ENCODE measurements at places on chromosomes 4 and X.

GRCh38 chr4:14837860-14838259 lies 164.4 kb upstream of the CPEB2 start:
- DNase-seq = no peak

DNA sequence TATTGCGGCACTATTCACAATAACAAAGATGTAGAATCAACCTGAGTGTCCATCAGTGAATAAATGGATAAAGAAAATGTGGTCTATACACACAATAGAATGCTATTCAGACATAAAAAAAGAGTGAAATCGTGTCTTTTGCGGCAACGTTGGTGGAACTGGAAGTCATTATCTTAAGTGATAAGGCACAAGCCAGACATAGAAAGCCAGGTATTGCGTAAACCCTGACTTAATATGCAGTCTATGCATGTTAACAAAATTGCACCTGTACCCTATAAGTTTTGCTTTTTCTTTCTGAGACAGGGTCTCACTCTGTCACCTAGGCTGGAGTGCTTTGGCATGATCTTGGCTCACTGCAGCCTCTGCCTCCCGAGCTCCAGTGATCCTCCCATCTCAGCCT lies 28.6 kb downstream of the KIAA0232 start:
- no peak for DNase-seq

DNA sequence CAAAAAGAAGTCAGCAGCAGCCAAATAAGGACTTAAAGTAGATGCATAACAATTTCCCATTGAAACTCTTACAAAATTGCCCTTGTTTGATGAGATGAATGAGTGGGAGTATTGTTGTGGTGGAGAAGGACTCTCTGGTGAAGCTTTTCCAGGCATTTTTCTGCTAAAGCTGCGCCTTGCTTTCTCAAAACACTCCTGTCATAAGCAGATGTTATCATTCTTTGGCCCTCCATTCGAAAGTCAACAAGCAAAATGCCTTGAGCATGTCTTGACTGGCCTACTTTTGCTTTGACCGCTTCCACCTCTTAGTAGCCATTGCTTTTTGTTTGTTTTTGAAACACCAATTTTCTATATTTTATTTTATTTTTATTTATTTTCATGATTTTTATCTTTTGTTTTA lies 340.9 kb upstream of the FGF13 start:
- no peak for DNase-seq

- DNase-seq = peak; percentile 33
Measured at GRCh38 chrX:44675362-44676024, 132.8 kb upstream of the FUNDC1 start.

DNA sequence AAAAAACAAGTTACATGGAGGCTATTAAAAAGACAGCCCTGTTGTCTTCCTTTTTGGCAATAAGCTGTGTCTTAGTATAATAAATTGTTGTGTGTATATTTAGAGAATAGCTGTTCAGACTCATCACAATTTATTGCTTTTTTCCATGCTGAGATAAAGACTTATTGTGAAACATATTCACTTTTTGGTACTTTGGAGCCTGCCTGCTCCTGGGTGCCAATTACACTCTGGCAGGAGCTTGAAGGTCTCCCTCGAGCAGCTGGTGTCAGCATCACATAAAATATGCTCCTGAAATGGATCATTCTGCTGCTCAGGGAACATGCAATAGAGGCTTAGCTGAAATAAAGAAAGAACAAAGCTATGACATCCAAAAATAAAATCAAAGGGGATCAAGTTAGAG lies 211.6 kb upstream of the DKK2 start:
- DNase-seq = no peak

DNA sequence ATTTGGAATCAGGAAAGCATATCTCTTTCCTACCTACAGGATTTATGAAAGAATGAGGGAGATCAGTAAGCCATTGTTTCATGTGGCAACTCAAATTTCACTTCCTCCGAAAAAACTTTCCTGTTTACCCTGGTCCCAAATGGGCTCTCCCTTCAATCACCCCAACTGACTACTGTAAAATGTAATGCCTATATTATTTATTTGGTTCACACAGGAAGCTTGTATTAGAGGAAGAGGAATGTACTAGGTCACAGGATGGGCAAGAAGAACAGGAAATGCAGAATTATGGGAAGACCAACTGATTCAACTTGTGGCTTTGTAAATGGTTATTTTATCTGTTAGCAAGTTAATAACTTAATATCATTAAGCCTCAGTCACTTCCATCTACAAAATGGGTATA lies 23.1 kb downstream of the COL4A6 start:
- no peak for DNase-seq

GRCh38 chr4:152279234-152279566 lies 256.7 kb downstream of the FBXW7 start:
- DNase-seq = no peak

DNA sequence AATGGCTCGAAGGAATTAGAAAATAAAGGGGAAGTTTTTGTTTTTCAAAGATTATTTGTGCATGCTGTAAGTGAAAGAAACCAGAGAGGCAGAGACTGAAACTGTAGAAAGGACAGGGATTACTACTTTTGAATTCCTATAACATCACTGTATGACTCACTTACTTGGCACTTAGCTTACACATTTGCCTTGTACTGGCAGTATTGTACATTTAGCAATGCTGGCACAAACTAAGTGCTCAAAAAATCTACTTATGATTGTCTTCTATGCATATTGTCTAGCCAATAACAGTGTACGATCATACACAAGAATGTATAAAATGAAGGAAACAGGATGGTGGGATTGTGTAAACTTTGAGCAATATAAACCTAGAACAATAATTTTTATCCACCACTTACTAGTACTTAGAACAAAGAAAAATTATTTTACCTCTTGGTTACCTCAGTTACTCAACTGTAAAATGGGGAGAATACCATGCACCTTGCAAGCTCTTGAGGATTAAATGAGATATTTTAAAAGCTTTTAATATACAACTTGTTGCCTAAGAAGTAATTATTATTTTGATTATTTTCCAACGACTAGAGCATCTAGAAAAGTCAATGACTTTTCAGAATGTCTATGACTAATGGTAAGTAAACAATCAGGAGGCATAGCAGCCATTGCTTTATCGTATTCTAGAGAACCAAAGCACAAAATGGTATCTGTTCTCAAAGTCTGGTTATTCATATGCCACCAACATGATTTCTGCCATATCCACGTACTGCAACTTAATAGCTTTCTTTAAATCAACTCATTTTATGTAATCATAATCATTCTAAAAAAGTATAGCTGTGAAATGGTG lies 4.7 kb downstream of the FAM120C start:
- no peak for DNase-seq

GRCh38 chrX:18017411-18017810 lies 156.3 kb upstream of the RAI2 start:
- DNase-seq = no peak

- DNase-seq = no peak
Measured at GRCh38 chrX:29397506-29397905, 810.3 kb downstream of the IL1RAPL1 start.

DNA sequence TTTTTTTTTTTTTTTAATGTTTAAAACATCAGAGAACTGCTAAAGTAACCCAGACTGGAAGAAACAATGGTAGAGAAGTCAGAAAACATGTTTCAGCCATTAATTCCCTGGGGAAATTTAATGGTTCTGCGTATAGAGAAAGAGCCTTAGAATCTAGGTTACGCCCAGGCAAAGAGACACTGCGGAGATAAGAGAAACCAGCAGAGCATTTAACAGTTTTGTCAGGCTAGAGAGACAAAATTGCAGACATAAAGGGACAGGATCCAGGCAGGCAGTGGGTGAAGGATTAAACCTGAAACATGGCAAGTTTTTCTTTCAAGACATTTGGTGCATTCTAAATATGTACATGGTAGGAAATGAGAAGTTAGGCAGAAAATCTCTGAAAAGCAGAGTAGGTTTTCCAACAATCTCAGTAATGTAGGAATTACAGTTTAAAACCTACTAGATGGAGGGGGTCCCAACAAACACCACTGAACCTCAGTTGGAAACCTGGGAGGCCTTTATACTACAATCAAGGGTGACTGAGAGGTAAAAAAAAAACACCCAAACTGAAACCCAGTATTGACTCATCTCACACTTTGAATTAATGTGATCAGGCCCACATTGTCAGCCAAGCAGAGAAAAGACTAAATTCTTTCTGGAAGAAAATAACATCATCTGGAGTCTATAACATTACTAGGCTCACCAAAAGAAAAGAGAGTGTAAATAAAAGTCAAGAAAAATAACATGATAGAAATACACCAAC lies 254.2 kb upstream of the NWD2 start:
- no peak for DNase-seq

DNA sequence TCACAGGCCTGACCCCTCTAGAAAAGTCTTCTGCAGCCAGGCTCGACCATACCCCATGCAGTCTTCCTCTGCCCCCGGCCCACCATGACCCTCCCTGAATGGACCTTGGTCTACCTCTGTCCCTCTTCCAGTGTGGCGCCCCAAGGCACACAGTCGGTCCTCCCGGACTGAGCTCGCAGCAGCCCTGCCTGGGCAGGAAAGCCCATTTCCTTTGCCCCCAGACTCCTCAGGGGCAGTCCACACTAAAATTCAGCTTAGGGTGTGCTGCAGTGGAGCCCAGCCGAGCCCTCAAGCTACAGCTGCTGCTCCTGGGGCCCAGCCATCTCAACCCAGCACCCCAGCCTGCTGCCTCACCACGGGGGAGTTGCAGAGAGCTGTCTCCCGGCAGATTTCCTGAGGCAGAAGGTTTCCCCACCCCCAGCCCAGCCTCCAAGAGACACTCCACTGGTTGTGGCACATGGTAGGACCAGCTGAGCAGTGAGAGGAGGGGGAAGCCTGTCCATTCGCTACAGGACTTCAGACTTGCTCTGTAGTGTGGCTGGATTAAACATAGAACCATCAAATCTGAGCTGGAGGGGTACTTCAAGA lies 37.5 kb upstream of the IQSEC2 start:
- peak; percentile 69 for DNase-seq

DNA sequence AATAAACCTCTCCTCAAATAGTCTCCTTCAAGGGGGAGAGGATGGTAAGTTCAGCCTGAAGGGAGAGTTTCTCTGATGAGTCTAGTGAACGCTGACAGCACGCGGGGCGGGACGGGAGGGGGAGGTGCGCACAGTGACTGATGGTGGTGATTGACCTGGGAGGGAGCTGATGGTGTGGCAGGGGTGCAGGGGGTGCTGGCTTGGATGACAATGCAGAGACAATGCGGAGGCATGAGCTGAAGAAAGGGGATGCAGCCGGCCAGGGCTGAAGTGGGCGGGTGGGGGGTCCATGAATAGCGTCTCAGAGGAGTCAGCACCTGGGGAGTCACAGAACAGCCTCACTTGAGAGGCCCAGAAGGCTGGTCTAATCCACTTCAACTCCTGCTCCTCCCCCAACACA lies 142.5 kb upstream of the PJA1 start:
- DNase-seq = no peak

- no peak for DNase-seq
Measured at GRCh38 chr4:71609651-71610050, 174.2 kb downstream of the GC start.

- DNase-seq = no peak
Measured at GRCh38 chrX:118655561-118656246, 71.7 kb upstream of the IL13RA1 start.

DNA sequence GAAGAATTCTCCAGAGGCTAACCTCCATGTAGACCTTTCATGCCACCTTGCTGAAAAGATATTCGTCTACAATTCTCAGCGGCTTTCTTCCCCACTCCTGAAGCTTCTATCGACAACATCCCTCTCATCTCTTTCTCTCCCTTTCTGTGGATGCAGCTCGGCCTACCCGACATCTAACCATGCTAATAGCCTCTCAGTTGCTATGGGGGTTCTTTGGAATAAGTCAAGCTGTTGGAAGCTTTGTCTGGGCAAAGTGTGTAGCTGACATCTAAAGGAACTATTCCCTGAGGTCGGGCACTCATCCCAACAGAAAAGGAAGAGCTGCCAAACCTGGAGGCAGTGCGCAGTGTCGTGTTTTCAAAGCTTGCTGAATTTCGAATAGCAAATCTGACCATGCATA lies 192.1 kb downstream of the RBMX2 start:
- no peak for DNase-seq

- DNase-seq = no peak
Measured at GRCh38 chrX:37420756-37421155, 71.6 kb downstream of the PRRG1 start.

DNA sequence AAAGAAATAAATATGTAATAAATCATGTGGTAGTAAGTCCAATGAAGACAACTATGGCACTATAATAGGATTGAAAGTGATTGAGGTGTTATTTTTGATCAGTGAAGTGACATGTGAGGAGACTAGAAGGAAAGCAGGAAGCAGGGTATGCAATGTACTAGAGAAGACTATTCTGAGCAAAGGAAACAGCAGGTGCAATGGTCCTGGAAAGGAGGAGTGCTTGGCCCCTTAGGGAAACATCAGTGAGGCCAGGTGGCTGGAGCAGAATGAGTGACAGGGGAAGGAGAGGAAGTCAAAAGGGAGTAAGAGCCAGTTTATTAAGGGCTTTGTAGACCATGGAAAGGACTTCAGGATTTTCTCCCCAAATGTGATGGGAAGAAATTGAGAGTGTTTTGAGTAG lies 207.6 kb upstream of the HCCS start:
- no peak for DNase-seq

- DNase-seq = no peak
Measured at GRCh38 chr4:145784036-145784435, 104.1 kb downstream of the C4orf51 start.

GRCh38 chrX:47745416-47745815 lies 86.4 kb upstream of the UXT start:
- DNase-seq = no peak

- no peak for DNase-seq
Measured at GRCh38 chrX:35858906-35859305, 60.6 kb upstream of the CFAP47 start.
